ENCODE measurements at places on chromosomes 16 and 17.

DNA sequence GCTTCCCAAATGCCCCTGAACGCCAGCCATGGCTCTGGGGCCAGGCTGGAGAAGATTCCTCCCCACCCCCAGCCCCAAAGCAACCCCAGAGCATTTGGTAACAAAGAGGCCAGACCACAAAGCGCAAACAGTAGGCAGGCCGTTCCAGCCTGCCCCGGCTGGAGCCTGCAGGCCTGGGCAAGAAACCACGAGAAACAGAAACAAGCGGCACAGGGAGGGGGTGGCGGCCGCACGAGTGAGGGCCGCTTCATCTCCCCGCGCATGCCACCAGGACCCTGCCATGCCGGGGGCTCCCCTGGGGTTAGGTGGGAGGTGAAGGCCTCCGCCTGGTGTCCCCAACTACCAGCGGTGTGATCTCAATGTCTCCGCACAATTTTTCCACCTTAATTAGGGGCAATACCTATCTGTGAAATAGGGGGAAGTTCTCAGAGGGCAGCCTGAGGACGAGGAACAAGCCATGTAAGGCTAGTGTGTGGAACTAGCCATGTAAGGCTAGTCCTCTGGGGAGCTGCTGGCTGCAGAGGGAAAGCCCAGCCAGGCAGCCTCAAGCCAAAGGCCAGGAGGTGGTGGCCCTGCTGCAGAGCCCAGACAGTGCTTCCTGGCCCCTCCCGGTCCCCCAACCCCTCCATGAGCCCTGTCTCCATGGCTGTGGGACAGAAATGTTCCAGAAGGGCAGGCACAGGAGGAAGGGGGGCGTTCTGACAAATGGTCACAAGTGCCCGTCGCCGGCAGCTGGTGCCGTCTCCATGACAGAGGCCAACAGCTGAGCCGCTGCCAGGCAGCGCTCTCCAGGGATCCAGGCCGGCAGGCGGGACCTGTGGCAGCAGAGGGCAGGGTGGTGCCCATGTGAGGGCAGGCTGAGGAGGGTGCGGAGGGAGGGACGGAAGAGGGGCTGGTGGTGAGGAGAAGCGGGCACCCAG lies 14.5 kb upstream of the MTSS2 start:
- DNase-seq: no peak

DNA sequence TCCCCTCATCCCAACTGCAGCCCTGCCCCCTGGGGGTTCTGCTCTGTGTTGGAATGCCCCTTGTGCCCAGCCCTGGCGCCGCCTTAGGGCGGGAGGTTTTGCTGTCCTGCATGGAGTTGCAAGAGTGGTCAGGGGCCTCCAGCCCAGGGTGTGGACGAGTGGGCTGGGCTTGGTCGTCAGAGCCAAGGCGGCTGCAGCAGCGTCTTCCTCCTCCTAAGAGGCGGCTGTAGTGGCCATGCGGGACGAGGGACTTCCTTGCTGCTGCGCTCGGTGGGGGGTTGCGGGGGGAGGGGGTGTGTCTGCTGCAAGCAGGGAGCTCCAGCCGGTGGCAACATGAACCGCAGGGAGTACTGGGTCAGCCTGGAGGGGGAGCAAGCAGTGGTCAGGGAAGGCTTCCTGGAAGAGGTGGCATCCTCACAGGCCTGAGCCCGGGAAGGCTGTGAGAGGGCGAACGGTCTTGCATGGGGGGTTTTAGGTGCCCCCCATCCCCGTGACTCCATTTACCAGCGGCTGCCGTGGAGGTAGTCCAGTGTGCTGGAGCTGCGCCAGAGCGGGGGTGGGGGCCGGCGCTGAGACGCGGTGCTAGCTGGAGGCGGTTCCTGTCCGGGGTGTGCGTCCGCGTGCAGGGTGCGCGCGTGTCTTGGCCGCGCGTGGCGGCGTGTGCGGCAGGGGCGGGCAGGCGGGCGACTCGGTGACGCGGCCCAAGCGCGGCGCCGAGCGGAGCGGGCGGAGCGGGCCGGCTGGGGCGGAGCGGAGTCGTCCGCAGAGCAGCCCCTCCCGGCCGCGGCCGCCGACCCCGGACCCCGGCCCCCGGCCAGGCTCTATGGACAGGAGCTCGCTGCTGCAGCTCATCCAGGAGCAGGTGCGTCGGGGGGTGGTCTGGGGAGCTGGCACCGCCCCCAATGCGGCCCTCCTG lies at the start of gene RHBDL1:
TSS of gene RHBDL1 (plus strand) at position 704 of the 916 bp plus-strand sequence. CDS start at position 824, 120 bp downstream.
- DNase-seq: no peak

GRCh38 chr17:63647065-63647725 lies 25.0 kb downstream of the MAP3K3 start:
- DNase-seq: no peak

GRCh38 chr16:8924214-8924613 lies 39.5 kb downstream of the USP7 start:
- DNase-seq: no peak

DNA sequence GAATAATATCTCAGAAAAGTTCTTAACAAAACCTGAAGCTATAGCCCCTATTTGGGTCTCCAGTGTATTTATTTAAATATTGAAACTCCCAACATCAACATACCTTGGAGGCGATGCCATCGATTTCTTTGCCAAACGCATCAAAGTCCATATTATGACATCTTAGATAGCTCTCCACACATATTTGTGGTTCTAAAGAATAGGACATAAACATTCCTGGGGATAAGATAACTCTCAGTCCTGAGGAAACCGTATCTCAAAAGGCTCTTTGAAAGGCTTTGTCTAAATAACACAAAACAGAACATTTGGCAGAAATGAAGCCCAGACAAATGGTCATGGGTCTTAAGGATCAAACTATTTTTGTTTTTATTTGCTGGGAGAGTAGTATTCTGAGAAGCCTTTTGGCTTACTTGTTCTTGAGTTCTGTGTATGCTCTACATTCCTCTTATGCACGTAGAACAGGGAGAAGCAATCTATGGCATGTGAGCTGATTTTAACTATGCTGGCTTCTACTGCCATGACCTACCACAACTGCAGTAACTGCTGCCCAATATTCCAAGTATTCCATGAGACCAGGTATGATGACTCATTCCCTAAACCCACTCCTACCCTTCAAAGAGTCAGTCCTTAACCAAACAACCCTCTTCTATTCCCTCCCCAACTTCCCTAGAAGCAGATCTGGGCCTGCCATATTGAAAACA lies 279.0 kb upstream of the ZFHX3 start:
- no peak for DNase-seq

DNA sequence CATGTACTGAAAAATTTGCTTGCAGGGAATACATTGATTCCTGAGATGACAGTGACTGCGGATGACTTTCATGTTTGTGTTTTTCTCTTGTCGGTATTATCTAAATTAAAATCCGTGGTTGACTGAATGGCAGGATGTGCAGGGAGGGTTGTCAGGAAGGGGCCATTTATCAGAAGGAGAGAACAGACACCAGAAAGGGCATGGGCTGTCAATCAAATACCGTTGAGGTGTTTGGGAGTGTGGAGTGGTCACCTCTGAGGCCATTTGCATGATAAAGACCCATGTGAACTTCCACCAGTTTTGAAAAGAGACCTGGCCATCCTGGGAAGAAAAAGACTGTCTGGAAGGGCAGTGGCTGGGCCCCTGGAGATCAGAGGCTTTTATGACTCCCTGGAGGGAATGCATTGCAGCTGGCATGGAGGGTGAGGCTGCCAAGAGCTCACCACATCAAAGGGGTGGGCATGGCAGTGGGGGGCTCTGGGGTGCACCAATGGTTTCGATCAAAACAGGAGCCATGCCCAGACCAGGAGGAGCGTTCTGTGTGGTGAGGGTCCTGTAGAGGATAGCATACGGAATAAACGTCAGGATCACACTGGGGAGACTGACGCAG lies 67.1 kb downstream of the CYLD start:
- no peak for DNase-seq

DNA sequence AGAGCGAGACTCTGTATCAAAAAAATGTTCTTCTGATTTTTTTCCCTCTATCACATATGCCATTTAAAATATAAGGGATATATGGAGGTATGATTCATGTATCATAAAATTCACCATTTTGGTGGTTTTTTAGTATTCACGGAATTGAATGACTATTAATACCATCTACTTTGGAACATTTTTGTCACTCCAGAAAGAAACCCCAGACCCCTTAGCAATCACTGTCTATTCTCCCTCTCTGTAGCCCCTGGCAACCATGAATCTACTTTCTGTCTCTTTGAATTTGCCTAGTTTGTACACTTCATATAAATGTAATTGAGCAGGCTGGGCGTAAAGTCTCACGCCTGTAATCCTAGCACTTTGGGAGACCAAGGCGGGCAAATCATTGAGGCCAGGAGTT lies 75.9 kb downstream of the PRKCA start:
- DNase-seq: no peak

GRCh38 chr17:50626037-50626574 lies 8.6 kb upstream of the ABCC3 start:
- DNase-seq: no peak

- DNase-seq: no peak
Observed at GRCh38 chr17:45277992-45278391, 16.1 kb upstream of the SPATA32 start.

- no peak for DNase-seq
Observed at GRCh38 chr17:31888124-31888523, 13.4 kb downstream of the UTP6 start.

Data from right renal cortex interstitium (tissue), 3 donors.